ENCODE measurements at places on chromosomes 5 and 9. TPM values are rescaled to one million over a fixed set of nuclear protein-coding genes. Genes with fewer than 3 reads are reported as not detected.

Gene SVEP1
- 2.3 TPM for total RNA-seq

Gene LECT2
- total RNA-seq = not detected

Gene FGF1
- 0.42 TPM for total RNA-seq

Gene PIP5KL1
- 1.6 TPM for total RNA-seq

Gene CYSRT1
- total RNA-seq = 4.7 TPM

Gene FAT2
- not detected for total RNA-seq

Gene EGFL7
- 51.5 TPM for total RNA-seq

Gene DRD1
- total RNA-seq = 0.07 TPM

Gene PCDHA7
- 0.07 TPM for total RNA-seq

Gene SLC45A2
- not detected for total RNA-seq

Gene STPG3
- total RNA-seq = not detected

Gene ARID3C
- 0.20 TPM for total RNA-seq

Gene PRRT1B
- total RNA-seq = not detected

Gene RNF180
- 0.42 TPM for total RNA-seq

Gene DOK3
- total RNA-seq = 3.9 TPM

Gene PRDM9
- total RNA-seq = not detected

Gene OTULINL
- 27.0 TPM for total RNA-seq

Gene TNFSF8
- total RNA-seq = not detected

Gene FBP2
- not detected for total RNA-seq

Gene FGF18
- 4.8 TPM for total RNA-seq

Gene LRRTM2
- total RNA-seq = not detected

Gene CATSPER3
- 0.48 TPM for total RNA-seq

Gene GPX8
- 34.5 TPM for total RNA-seq

Gene GPR150
- total RNA-seq = 0.13 TPM
